ENCODE measurements at places on chromosomes 16 and 17.

DNA sequence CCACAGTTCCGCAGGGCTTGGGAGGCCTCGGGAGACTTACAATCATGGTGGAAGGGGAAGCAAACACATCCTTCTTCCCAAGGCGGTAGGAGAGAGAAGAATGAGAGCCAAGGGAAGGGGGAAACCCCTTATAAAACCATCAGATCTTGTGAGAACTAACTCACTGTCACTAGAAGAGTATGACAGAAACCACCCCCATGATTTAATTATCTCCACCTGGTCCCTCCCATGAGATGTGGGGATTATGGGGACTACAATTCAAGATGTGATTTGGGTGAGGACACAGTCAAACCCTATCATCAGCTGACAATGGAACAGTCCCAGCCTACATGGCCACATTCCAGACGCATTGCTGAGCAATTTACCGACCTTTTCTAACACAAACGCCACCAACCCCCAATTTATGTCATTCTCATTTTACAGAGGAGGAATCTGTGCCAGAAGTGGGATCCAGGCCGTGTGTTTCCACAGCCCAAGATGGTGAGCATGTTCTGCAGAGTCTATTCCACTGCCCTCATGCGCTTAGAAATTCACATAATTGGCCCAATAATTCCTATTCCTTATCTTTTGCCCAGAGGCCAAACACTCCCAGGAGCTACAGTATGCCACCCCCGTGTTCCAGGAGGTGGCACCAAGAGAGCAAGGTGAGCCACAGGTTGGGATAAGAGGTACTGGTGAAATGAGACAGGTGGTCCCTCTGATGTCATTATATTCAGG lies 17.3 kb downstream of the MILR1 start:
- no peak for DNase-seq

DNA sequence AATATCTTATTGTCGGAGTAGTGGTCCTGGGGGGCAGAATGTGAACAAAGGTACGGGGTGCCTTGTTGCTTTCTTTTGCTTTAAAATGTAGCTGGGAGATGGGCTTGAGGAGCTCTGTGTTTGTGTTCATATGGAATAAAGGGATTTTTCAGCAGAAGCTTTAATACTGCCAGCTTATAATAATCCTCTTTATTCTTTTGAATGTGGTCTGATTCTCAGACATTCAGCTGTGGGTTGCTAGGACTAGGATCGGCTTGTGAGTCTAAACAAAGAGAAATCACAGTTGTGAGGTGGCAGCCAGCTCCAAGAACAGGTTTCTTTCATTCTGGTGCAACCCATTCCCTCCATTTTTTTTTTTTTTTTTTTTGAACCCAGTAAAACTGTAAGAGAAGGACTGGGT lies 7.2 kb downstream of the MRPL58 start:
- peak; percentile 36 for DNase-seq

DNA sequence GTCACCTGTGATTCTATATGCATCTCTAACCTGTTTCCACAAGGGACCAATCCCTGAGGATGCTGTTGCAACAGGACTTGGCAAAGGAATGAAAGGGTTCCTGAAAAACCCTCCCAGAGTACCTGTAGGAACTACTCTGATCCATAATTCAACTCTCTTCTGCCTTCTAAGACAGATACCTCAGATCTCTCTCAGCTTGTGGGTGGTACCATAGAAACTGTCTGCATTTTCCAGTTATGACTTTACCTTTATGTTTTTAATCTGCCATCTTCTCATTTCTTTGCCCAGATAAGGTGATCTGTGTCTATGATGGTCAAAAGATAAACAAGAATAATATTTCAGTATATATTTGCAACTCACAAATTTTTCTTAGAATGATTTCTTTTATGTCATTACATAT lies 65.1 kb downstream of the TMC6 start:
- DNase-seq: no peak

- no peak for DNase-seq
Observed at GRCh38 chr16:10530685-10531084, 49.7 kb downstream of the EMP2 start.

DNA sequence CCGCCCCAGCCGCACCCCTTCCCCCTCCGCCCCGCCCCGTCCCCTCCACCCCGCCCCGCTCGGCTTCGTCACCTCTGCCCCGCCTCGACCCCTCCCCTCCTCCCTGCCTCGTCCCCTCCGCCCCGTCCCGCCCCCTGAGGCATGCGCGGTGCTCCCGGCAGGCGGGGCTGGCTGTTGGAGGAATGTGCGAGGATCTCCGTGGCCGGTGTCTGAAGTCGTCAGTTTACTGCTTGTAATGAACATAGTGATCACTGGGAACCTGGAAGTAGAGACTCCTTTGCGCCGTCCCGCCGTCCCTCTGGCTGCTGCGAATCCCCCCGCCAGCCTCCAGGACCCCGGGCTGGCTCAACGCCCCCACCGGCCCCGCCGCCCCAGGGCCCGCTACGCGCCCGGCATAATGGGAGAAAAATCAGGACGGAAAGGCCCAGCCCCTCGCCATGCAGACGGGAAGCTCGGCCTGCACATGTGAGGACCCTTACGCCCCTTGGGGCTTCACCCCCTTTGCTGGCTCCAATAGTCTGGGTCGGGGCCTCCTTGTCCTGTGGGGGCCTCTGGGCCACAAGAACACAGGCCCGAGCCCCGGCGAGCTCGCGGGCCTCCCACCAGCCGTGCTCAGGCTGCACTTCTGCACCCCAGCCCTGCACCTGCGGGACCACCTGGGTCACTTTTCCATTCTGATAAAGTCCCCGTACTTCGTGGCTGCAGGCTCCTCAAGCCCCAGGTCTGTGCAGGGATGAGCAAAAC lies 743.1 kb downstream of the KCNJ18 start:
- no peak for DNase-seq

DNA sequence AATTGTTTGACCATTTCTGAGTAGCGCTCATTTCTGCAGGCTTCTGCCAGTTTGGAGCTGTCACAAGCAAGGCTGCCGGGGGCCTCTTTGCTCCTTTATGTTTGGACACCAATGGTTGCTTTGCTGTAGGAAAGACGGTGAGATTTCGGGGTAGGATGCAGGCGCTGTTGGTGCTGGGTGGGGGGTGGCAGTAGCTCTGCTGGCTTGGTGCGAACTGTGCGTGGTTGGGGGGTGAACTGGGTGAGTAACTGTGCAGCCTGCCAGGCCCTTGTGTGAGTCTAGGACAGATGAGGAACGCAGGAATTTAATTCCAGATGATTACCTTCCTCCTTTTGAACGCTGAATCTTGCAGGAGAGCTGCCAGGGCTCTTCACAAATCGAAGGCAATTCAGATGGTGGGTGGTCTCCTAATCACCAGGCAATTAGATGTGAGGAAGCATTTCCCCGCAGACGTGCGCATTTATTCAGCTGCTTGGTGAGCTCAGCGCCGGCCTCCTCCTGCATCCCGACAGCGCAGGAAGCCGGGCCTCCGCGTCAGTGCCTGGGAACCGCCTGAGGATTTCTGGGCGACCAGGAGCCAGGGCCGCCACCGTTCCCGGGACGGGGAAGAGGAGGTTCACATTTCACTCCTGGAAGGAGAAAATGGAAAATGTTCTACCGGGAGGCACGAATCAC lies 154.4 kb downstream of the FOXL1 start:
- DNase-seq: peak; percentile 11

DNA sequence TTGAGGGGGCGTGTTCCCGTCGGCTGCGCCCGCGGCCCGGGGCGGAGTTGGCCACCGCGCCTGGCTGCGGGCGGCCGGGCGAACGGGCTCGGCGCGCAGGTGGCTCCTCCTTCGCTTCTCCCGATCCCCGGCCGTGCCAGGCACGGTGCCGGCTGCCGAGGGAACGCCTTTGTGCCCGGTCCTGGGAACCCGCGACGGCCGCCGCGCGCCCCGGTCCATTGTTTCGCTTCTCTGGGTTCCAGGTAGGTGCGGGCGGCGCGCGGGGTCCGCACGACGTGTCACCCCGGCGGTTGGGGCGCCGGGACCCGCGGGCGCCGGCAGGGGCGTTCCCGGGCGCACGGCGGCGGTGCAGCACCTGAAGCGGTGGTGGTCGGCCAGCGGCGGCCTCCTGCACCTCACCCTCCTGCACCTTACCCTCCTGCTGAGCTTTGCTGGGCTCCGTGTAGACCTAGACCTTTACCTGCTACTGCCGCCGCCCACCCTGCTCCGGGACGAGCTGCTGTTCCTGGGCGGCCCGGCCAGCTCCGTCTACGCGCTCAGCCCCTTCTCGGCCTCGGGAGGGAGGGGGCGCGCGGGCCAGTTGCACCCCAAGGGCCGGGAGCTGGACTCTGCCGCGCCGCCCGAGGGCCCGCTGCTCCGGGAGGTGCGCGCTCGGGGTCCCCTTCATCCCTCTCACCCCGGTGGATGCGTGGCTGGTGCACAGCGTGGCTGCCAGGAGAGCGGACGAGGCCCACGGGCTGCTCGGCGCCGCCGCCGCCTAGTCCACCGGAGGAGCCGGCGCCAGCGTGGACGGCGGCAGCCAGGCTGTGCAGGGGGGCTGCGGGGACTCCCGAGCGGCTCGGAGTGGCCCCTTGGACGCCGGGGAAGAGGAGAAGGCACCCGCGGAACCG lies 99.9 kb downstream of the EFCAB13 start:
- DNase-seq: no peak

GRCh38 chr17:6245301-6246177 lies 175.4 kb downstream of the WSCD1 start:
- no peak for DNase-seq

DNA sequence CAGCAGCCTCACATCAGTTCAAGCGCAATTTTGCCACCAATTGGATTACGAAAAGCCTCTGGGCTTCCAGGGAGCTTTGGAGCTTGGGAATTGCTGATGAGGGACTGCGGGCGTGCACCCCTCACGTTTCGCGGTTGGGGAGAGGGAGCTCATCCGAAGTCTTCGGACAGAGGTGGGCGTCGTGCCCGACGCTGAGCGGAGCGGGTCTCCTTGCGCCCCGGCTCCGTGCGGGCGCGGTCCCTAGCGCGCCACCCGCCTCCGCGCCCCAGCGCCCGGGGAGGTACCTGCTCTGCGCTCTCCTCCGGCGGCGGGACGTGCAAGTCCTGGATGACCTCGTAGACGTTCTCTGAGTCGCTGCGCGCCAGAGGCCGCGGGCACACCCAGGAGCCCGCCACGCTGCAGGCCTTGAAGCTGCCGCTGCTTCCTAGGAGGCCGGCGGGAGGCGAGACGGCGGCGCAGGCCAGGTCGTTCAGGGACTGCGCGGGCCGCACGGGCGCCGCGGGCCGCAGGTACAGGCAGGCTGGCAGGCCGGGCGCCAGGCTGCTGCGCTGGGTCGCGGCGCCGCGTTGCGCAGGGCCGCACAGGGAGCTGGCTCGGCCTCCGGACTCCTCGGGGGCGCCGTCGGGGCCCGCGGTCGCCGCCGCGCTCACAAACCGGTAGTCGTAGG lies 3.2 kb downstream of the ARHGAP27 start:
- DNase-seq: no peak

- no peak for DNase-seq
Observed at GRCh38 chr17:61253937-61254574, 145.6 kb upstream of the TBX2 start.

DNA sequence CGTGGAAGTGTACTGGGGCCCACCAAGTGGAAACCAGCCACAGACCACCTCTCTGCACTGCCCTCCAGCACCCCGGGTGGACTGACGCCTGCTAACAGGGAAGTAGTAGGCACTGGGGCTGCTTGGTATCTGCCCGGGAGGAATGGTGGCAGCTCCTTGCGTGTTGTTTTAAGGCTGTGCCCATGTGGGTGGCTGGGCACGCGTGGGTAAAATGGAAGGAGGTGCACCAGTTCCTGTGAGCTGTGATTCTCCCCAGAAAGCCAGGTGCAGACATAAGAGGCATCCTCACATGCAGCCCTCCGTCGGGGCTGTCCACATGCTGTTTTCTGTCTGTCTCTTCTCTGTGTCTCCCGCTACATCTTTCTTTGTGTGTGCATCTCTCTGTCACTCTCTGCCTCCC lies 122.3 kb downstream of the ENGASE start:
- DNase-seq: no peak

DNA sequence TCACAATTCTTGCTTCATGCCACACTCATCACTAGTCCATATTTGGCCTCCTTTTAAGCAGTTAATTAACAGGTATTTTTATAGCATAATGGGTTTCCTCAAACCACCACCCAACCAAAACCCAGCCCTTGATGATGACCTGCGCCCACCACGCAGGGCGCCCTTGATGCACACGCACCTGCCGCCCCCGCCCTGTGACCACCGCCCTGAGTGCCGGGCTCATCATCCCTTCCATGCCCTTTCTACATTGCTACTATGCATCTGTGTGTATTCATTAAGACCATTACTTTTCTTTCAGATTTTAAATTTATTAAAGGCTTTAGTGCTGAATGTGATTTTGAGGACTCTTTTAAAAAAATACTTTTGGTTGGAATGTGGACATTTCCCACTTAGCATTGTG lies 204.8 kb upstream of the CHMP6 start:
- no peak for DNase-seq

DNA sequence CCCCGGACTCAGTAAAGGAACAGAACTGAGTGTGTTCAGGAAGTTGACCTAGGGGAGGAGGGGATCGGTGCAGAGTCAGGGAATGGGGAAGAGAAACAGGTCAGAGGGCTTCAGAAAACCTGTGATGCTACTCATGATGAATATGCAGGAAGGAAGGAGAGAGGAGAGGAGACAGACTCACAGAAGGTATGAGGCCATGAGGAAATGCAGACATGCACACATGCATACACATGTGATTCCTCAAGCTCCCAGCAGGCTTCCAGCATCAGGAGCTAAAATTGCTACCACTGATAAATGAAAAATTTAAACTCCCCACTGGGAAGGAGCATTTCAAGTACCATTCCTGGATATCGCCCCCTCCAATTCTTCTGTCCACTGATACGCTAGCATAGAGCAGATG lies 262.6 kb downstream of the SLC39A11 start:
- DNase-seq: no peak

DNA sequence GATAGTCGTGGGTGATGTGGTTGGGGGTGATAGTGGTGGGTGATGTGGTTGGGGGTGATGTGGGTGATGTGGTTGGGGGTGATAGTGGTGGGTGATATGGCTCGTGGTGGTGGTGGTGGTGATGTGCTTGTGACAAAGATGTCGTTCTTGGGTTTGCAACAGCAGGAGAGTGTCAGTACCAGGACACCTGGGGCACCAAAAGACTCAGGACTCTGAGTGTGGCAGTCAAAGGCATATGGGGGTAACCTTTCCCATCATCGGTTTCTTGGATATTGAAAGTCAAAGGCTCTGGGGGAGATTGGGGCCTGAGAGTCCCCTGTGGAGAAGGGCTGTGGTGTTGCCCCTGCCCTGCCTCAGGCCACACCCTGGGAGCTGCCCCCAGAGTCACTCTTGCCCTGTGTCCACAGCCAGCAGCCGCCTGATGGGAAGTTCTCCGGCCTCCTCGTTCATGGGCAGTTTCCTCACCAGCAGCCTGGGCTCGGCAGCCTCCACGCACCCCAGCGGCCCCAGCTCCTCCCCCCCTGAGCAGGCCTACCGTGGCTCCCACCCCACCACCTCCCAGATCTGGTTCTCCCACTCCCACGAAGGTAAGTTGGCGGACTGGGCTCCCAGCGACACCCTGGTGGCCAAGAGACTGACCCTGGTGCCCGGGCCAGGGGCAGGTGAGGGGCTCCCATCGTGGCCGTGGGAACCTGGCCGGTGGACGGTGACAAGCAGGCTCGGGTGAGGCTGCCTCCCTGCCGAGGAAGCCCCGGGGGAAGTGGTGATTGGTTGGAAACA lies 31.3 kb downstream of the BAHCC1 start:
- no peak for DNase-seq

GRCh38 chr17:1153795-1154546 lies 25.8 kb downstream of the ABR start:
- peak; percentile 80 for DNase-seq

All from putamen (tissue), 1 donor.